ENCODE measurements at places on chromosomes 16 and 17.

- peak; percentile 99 for DNase-seq
Measured at GRCh38 chr17:83083368-83084201, 4.2 kb downstream of the METRNL start.

DNA sequence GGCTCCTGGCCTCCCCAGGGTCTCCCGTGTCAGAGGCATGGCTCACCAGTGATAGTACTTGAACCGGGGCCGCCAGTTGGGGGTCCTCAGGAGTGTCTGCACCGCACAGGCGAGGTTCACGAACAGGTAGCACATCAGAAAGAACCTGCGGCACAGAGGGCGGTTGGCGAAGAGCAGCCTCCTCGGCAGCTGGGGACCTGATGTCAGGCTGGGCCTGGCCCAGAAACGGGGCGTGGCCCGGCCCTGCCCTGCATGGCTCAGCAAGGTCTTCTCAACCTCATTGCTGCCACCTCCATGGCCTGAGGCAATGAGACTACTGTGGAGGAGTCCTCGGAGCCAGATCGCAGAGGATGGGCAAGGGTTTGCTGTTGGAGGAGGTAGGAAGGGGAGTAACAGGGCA, 4.1 kb upstream of the LCAT start:
- no peak for DNase-seq

- no peak for DNase-seq
Measured at GRCh38 chr17:42313773-42314566, 25.7 kb downstream of the STAT5A start.

GRCh38 chr16:50282010-50282538, 15.7 kb downstream of the ADCY7 start:
- no peak for DNase-seq

- no peak for DNase-seq
Measured at GRCh38 chr17:68600067-68600930, 868 bp downstream of the FAM20A start.

DNA sequence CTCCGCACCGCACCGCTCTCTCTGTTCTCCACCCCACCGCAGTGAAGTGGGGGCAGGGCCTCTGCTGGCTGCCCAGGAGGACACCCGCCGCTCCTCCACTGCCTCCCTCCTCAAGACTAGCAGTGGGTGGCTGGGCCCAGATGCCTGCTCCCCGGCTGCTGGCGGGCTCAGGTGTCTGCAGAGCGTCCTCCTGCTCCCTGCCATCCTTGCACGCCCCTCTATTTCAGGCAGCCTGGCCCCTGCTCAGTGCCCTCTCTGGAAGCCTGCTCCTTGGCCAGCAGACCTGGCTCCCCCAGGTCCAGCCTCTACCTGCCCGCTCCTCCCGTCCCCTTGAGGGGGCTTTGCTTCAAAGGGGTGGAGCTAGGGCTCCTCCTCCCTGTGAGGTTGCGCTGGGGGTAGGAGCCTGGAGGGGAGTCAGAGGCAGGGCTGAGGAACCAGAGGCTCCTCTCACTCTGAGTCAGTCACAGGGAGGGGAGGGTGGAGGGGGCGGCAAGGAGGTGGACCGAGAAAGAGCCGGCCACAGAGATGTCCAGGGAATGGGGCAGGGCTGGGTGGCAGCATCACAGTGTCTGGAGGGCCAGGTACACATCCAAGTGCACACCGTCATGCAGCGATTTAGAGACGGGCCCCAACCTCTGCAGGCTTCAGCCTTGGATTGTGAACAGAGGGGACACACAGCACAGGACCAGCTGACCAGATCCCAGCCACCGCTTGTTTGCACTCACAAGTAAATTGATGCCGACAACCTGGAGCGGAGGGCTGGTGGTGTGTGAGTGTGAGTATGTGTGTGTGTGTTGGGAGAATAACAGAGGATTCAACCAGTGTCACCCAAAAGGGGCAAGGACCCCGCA, 9.8 kb upstream of the TMEM92 start:
- no peak for DNase-seq

DNA sequence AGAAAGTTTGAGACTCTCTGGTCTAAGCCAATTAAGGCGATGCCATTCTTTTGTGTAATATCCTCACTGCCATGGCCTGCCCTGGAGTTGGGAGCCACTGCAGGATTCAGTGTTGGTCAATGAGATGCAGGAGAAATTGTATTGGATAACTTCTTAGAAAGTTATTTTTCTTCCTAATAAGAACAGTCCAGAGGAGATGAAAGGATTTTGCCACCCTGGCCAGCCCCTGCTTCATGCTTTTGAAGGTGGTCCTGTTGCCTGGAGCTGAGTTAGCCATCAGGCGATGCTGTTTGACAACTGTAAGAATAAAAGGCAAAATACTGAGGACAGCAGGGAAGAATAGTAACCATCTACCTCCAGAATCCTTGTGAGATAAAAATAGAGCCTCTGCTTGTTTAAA, 35.4 kb upstream of the CNTNAP4 start:
- DNase-seq: no peak

- no peak for DNase-seq
Measured at GRCh38 chr16:72615856-72616255, 432.1 kb downstream of the ZFHX3 start.

- DNase-seq: no peak
Measured at GRCh38 chr16:80518436-80518835, 22.4 kb upstream of the DYNLRB2 start.

GRCh38 chr17:17770632-17771044, 66.1 kb downstream of the SREBF1 start:
- DNase-seq: no peak

DNA sequence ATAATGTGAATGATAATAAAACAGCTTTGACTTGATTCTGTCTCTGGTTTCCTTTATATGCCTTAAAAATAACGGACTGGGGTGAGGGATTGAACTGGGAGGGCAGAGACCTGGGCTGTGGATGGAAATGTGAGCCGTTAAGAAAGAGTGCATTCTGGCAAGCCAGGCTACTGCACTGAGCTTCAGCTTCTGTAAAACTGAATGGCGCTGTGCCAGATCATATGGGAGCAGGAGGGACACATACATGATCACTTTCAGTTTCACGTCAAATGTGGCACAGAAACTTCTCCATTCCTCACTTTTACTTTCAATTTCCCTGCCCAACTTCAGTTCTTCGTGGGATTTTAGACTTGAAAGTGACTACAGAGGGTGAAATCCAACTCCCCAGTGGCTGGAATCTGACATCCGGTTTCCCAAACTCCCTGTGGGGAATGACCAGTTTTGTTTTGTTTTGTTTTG, 1.1 kb downstream of the MT2A start:
- peak; percentile 82 for DNase-seq

DNA sequence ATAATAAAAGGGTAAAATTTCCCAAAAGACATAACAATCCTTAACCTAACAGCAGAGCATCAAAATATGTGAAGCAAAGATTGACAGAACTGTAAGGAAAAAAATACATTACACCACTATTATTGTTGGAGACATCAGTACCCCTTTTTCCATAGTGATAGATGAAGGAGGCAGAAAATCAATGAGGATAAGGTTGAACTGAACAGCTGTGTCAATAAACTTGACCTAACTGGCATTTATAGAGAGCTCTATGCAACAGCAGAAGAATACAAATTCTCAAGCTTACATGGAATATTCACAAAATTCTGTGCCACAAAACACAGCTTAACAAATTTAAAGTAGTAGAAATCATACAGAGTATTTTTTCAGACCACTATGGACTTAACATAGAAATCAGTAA, 195.0 kb upstream of the ELAC2 start:
- DNase-seq: no peak

DNA sequence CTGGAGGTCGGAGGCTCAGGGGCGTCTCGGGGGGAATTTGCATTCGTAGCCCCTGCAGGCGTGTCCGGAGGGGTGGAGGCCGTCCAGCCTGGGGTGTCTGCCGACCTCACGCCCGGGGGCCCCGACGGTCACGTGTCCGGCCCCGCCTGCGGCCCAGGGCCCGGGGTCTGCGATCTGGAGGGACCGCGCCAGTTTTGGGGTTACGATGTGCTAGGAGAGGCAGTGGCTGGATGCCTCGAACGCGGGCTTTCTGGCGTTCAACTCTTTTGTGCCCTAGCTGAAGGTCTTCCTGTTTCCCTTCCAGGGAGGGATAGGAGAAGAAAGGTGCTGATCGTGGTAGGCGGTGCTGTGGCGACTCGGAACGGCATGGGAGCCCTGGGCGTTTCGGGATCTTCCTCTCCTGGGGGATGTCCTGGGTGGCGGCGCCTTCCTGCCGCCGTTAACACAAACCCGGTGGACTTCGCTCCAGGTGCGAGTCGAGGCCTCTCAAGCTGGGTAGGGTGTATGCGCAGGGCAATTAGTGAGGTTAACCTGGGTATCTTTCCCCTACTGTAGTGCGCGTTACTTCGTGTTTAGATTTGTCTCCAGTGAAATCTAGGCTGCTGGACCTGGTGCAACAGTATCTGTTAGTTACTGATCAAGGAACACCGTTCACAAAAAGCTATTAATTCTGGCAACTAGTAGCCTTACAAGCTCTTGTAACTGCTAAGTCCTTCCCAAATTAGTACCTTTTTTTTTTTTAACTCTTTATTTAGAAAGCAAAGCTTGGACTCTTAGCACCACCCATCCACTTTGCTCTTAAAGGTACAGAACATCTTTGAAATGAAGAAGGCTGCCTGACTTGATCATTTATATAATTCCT, 1.3 kb downstream of the AKAP1 start:
- DNase-seq: peak; percentile 30

GRCh38 chr17:2058586-2059546, 4.0 kb downstream of the HIC1 start:
- no peak for DNase-seq

DNA sequence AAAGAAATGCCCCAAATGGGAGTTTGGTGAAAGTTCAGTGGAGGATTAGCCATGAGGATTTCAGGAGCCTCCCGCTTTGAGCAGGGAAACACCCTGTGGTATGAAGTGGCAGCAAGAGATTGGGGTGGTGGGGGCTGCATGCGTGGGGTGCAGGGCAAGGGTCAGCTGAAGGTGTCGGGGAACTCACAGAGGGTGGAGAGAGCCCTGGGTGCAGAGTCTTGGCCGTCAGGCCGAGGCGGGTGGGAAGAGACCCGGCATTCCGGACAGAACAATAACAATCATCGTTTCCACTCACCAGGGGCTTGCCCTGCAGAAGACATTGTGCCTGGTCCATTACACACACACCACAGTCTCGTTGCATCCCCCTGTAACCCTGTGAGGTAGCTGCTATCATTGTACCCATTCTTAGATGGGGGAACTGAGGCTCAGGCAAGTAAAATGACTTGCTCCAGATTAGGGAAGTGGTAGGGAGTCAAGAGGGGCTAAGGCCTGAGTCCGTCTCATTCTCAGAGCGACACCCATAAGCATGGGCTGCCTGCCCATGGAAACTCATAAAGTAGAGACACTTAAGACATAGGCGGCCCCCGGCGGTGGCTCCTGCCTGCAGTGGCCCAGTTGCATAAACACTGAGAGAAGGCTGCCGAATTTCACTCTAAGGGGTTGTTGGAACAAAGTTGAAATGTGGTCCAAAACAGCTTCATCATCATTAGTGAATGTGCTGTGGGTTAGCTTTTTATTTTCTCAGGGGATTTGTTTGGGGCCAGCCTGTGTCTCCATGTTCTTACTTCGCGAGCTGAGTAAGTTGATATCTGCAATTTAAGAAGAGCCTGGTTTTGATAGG, 93.3 kb downstream of the CMIP start:
- no peak for DNase-seq

DNA sequence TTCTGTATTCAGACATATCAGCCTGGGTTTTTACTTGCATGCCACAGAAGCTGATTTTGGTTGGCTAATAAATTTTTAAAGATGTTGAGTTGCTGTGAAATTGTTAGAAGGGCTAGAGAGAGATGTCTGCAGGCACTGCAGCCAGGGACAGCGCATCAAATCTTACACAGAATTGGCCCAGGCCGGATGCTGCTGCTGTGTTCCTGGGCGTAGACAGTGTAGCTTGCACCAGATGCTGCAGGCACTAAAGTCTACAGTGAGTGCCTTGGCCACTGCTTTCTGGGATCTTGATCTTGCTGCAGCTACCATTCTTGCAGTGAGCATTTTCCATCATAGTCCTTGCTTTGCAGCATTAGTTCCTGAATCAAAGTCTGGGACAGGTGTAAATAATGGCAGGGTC, 169.9 kb downstream of the SPECC1 start:
- DNase-seq: no peak

- DNase-seq: no peak
Measured at GRCh38 chr17:69743091-69743490, 328.6 kb downstream of the MAP2K6 start.

DNA sequence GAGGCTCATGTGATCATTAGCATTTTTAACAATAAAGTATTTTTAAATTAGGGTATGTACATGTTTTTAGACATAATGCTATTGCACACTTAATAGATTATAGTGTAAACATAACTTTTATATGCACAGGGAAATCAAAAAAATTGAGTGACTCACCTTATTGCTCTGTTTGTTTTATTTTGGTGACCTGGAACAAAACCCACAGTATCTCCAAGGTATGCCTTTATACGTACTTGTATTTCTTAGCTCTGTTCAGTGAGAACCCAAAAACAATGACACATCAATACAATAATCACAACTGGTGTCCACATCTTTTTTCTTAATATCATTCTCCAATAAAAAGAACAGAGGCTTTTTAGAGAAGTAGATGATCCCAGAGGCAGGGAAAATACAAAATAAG, 112.2 kb downstream of the CYB561 start:
- DNase-seq: no peak

GRCh38 chr17:80503031-80503430, 26.6 kb upstream of the NPTX1 start:
- no peak for DNase-seq

DNA sequence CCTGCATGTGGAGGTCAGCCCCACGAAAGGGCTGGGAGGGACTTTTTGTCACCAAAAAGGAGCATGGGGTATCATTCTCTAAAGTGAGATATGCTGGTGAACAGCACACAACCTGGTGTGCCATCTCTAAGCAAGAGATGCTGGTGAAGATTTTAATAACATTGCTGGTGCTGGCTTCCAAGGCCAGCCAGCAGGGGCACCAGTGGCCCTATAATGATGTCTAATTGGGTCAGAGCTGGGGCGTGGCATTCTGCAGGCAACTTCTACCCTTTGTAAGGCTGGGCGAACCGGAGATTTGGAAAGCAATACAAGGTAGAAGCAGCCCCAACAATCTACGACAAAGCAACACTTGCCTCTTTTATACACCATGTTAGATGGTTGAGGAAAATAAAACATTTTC, 16.8 kb downstream of the SDR42E1 start:
- no peak for DNase-seq

GRCh38 chr16:73418051-73418450, 370.1 kb upstream of the ZFHX3 start:
- DNase-seq: no peak

GRCh38 chr16:11705311-11706025, 37.2 kb downstream of the TXNDC11 start:
- DNase-seq: no peak

- no peak for DNase-seq
Measured at GRCh38 chr16:75389096-75389690, 44.1 kb downstream of the CFDP1 start.

Measured in A172 (cell line).